ENCODE measurements at places on chromosomes 3 and 15.

- DNase-seq = no peak
These were observed 23.2 kb downstream of the ILDR1 start for GRCh38 chr3:121998611-121999473.

DNA sequence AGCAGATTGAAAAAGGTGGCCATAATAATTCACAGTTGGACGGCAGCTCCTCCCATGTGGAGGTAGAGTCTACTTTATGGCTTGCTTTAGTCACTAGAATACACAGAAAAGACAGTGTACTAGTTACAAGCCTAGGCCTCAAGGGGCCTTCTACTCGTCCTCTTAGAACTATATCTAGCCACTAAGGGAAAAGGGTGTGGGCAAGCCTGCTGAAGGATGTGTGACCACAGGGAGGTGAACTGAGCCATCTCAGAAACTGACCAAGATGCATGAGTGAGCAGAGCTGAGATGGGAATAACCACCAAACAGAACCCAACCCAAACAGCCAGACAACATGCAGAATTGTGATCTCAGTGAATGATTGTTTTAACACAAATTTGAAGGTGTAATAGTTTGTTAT lies 335.6 kb upstream of the LMCD1 start:
- no peak for DNase-seq

DNA sequence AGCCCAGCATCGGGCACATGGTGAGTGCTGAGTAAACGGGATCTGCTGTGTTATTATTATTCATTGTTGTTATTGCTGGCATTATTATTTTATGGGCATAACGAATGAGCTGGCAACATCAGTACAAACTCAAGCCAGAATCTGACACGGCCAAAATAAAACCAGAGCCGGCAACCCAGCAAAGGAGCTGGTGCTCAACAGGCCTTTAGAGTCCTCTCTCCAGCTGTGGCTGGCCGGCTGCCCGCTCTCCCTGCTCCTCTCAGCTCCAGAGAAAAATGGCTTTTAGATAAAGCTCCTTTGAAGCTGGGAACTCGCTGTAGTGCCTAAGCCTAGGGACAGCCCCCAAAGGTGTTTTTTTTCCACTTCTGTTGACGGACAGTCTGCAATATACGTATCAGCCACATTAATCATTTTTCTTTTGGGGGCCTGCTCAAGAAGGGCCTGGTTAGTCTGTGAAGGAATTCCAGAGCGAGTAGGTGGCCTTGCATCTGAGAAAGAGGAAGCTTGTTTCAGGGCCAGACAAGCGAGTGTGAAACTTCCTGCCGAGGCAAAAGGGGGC lies 193.9 kb upstream of the UBE2E1 start:
- no peak for DNase-seq

- no peak for DNase-seq
These were observed 144.1 kb downstream of the FILIP1L start for GRCh38 chr3:99970198-99970597.

- no peak for DNase-seq
These were observed 99.0 kb upstream of the AKAP13 start for GRCh38 chr15:85281293-85281882.

- no peak for DNase-seq
These were observed 797.4 kb downstream of the GRM7 start for GRCh38 chr3:7658294-7658693.

- DNase-seq = no peak
These were observed 253.1 kb downstream of the CGGBP1 start for GRCh38 chr3:87805670-87806069.

DNA sequence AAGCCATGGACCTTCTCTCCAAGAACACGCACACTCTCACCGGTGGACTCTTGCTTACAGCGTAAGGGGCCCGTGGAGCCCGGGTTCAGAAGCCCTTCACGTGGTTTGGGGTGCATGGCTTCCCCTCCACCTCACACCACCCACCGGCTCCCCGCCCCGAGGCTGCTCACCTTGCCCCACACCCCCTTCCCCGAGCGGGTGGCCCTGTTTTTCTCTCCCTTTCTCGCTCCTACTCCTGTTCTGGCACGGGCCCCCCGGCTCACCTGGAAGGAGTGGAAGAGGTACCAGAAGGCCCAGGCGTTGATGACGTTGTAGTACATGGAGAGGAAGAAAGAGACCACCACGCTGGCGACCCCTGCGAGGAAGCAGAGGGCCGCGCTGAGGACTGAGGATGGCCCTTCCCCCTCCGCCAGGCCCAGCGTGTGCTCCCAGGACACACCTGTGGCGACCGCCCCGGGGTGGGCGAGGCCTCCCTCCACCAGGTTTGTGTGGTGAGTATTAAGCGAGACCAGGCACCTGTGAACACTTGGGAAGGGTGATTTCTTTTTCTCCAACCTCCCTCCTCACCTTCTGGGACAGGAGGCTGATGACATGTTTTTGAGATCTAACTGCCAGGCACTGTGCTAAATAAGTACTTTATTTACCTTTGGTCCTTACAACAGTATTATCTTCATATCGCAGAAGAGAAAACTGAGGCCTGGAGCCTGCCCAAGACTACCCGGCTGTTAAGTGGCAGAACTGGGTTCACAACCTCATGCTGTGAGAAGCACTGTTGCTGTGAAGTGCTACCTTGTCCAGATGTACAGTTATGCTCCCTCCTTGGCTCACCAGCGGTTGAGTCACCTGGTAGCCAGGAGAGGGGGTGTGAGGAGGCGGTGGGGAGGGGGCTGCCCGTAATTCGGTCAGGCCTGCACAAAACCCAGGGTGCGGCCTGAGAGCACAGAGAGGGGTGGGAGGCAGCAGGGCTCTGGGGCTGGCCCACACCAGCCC lies 16.3 kb downstream of the SLC6A20 start:
- no peak for DNase-seq

DNA sequence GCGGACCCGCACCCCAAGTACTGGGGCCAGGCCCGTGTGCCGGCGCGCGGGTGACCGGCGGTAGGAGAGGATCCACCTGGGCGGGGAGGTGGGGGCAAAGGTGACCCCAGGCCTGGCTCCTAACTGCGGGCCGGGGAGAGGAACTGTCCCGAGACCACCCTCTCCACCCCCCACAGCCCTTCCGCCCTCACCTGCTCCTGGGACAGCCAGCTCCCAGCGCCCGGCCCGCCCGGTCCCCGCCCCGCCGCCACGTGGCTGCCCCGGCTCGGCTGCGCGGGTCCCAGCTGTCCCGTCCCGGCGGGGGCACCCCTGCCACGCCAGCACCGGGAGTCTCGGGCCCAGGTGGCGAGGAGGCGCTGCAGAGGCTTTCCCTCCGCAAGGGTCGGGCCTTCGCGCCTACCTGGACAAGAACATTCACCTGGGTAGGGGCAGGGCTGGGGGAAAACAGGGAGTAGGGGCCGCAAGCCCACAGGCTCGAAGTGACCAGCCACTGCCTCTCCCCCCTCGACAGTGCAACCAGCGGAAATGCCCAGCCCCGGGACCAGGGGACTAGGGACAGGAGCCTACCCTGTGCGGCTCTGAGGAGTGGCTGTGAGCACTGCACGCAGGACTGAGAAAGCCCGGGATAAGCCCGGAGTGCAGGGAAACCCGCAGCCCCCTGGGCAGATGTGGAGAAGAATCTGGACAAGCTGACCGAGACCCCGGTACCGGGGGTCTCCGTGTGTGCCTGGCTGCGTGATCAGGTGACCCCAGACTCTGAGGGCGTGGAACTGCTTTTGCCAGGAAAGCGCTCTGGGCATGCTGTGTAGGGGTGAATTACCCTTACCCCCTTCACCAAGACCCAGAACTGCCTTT lies at the start of gene SLC12A8:
TSS of gene SLC12A8 (minus strand) at position 240 of the 855 bp plus-strand sequence. CDS start 1,399 bp downstream, outside the sequence.
- no peak for DNase-seq

All from activated T-helper 1 cell treated with Interleukin-2 at 50 U/mL for 16 hours (primary cell).